ENCODE measurements at places on chromosomes 6 and 20.

DNA sequence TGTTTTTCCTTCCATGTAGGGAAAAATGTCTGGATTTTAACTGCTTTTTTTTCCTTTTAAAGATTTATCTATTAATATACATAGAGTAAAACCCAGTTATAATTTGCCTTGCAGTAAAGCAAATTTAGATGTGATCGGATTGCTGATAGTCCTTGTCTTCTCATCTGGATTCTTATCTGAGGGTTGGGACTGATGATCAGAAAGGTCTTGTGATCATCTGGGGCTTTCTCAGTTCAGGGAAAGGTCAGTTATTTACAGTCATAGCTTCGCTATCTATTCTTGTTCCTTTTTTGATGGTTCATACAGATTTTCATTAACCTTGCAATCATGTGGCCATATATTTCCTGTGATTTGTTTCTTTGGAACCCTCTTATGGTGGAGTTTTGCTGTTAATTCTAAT lies 63.8 kb upstream of the CLDN20 start:
- no peak for DNase-seq

DNA sequence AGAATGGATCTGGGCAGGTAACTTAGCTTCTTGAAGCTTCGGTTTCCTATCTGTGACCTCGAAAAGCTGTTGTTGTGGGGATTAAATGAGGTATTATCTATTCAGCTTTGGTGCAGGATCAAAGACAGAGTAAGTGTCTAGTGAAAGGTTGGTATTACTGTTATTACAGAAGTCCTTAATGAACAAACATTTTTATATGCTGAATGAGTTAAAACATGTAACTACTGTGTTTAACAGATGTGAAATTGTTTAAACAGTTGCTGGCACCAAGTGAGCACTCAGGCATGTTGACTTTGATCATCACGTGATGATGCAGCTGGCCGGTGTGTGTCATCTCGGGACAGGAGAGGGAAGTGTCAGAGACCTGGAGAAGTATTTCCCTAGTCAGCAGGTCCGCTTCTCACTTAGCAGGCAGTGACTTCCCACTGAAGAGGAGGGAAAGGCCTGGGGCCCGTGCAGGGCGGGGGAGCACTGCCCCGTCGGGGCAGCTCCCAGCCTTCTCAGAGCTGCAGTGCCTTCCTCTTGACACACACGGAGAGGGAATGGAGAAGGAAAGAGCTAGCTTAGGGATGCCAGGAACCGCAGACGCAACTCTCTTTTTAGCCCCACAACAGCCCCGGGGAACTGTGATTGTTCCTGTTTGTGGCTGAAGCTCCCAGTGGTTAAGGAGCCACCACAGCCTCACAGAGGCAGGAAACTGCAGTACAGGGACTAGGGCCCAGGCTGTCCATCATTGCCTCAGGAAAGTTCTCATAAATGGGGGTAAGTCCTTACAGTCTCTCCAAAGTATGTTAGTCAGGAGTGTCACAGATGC lies 18.0 kb downstream of the TUBB2A start:
- DNase-seq = peak; percentile 73

GRCh38 chr20:37522260-37523011 lies 1.4 kb downstream of the NNAT start:
- DNase-seq = no peak

DNA sequence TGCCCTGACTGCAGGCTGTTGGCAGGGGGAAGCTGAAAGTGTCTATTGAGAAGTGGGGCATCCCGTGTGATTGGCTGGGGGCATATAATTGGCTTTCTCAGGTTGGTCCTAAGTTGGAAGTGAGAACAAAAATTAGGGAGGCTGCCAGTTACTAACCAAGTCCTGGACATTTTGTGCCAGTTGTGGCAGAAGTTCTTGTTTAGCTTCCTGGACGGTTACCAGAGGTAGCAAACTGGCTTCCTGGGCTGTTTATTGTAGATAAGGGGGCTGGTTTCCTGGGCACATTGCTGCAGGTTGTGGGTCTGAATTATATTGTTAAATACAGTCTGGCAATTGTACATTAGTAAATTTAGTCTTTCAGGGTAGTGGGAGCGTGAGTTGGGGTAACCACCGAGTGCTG lies 50.6 kb upstream of the SLC2A12 start:
- no peak for DNase-seq

DNA sequence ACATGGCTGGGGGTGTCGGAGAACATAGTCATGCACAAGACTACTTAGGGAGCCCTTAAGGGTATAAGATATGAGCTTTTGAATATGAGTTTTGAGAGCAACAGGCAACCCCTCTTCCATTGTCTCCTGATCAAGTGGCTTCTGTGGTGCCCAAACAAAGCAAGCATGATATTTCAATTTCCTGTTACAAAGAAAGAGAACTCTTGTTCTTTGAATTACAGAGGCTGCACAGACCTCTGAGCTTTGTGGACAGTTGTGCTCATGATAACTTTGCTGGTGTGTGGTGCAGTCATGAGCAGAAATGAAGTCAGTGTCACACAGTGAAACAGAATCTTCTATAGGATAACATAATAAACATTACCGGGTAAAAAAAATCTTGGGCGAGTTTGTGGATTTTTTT lies 66.8 kb upstream of the THEMIS start:
- DNase-seq = no peak

DNA sequence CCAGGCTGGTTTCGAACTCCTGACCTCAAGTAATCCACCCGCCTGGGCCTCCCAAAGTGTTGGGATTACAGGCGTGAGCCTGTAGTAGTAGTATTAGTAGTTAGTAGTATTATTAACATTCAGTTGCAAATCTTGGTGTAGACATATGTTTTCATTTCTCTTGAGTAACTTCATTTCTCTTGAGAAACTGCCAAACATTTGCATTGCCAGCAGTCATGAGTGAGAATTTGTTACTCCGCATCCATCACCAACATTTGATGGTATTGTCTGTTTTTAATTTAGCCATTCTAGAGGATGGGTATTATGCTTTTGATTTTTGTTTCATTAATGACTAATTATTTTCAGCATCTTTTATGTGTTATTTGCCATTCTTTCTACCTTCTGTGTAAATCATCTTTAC lies 1.5 kb upstream of the ERVFRD-1 start:
- DNase-seq = no peak

DNA sequence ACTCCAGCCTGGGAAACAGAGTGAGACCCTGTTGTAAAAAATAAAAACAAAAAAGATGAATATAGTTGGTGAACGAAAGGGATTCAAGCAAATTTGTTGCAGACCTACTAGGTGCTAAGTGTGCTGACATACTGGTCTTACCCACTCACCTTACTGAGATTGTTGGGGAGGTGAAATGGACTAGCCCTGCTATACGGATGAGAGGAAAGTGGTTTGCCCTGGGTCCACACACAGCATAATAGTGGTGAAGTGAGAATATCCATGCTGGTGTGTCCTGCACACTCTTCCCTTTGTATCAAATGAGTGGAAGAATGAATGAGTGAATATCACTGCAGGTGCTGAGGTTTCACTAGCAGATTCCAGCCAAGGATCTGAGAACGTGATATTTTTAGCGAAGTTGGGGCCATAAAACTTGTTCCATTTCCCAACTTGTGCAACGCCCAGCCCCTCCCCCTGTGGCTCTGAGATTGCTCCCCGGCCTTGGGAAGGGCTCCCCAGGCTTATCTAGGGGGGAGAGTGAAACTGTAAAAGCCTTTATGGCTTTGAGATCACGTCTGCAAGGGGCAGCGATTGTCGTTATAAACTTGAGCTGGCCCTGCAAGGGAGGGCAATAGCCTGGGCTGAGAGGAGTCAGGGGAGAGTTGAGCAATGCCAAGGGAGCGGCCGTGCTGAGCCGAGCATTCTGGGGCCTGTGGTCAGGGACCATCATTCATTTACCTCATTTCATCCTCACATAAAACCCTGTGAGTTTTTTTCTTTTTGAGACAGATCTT lies 33.2 kb upstream of the TTPAL start:
- DNase-seq = no peak

Measured in NCI-H2081 treated with DMSO at 0.1 percent for 48 hours (cell line).